ENCODE measurements at places on chromosomes 4 and X. TPM values are rescaled to one million over a fixed set of nuclear protein-coding genes. Genes with fewer than 3 reads are reported as not detected.

DNA sequence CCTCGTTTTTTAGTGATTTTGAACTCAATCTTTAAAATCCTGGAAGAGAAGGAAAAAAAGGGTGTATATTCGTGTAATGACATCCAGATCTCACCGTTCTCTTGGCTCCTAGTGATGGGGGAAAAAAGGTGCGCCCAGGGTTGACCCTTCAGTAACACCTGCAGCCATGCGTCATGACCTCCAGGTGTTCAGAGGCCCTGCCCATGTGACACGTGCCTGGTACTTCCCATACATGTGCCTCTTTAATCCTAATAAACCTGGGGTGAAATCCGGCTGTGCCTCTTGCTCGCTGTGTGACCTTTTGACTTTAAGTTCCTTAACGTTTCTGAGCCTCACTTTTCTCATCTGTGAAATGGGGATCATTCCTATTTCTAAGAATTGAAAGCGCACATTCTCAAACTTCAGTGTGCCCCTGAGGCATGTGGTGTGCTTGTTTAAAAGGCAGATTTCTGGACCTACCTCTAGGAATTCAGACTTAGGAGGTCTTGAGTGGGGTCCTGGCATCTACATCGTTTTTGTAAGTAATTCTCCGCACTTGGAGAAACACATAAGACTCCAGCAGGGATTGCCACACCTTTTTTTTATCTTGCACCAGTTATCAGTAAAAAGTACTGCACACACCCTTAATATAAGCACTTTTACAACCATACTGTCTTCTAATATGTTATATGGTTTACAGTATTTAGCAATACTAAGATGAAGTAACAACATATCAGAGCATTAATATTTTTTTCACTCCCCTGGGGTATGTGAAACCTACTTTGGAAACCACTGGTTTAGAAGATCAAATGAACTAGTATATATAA, 90.1 kb downstream of the RELL1 start:
- no peak for DNase-seq

GRCh38 chr4:57430726-57431125, 320.5 kb upstream of the IGFBP7 start:
- DNase-seq: no peak

- no peak for DNase-seq
Observed at GRCh38 chr4:10122236-10122932, 5.8 kb upstream of the WDR1 start.

GRCh38 chr4:6478546-6479220, 6.3 kb upstream of the PPP2R2C start:
- no peak for DNase-seq

- no peak for DNase-seq
Observed at GRCh38 chrX:69616457-69617203, 717 bp downstream of the EDA start.

Gene SYTL5
- total RNA-seq: not detected

Gene RHOXF2B
- total RNA-seq: not detected

All from omental fat pad (tissue), 4 donors.